ENCODE measurements at places on chromosomes 2 and 18.
A peak's percentile ranks its signal among the peaks of the same experiment; 100 is the strongest.

GRCh38 chr2:233003658-233004555 lies 9.1 kb downstream of the NGEF start:
- DNase-seq: no peak

- DNase-seq: no peak
These were observed 207.6 kb downstream of the ANAPC1 start for GRCh38 chr2:111676291-111676822.

- DNase-seq: no peak
These were observed 21.8 kb downstream of the NDUFB3 start for GRCh38 chr2:201093573-201093972.

GRCh38 chr2:40115894-40116293 lies 336.0 kb downstream of the SLC8A1 start:
- DNase-seq: no peak

GRCh38 chr2:79446313-79446712 lies 66.5 kb upstream of the CTNNA2 start:
- DNase-seq: no peak

- DNase-seq: no peak
These were observed 153.3 kb downstream of the EML6 start for GRCh38 chr2:54876764-54877163.

GRCh38 chr2:98605076-98605475 lies 3.2 kb downstream of the COA5 start:
- DNase-seq: no peak

DNA sequence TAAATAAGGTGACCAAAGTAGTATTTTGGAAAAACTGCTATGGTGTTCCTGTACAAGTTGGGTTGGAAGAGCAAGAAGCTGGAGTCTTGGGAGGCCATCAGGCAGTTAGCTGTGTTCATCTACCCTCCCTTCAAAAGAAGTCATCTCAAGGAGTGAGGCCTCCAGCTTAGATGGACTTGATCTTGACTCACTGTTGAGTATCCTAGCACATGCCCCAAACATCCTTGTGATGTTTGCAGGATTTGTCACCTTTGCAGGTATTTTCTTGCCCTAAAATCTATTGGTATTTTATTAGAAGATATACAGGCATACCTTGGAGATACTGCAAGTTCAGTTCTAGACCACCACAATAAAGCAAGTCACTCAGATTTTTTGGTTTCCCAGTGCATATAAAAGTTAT lies 30.2 kb downstream of the RNMT start:
- no peak for DNase-seq

DNA sequence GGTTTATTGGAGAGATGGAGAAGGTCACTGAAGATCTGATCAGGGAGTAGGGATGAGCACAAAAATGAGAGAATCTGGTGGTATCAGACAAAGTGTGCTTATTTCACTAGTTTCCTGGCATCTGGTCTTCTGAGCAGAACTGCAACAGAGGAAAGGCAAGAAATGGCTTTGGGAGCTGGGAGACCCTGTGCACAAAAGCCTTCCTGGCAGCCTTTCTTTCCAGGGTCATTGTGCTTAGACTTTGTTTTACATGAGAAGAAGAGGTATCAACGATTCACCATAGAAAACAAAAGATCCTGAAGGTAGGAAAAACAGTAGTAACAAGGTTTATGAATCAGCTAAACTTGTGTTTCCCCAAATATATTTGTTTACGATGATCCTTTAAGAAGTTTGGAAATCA lies 162.9 kb downstream of the CNTNAP5 start:
- no peak for DNase-seq

DNA sequence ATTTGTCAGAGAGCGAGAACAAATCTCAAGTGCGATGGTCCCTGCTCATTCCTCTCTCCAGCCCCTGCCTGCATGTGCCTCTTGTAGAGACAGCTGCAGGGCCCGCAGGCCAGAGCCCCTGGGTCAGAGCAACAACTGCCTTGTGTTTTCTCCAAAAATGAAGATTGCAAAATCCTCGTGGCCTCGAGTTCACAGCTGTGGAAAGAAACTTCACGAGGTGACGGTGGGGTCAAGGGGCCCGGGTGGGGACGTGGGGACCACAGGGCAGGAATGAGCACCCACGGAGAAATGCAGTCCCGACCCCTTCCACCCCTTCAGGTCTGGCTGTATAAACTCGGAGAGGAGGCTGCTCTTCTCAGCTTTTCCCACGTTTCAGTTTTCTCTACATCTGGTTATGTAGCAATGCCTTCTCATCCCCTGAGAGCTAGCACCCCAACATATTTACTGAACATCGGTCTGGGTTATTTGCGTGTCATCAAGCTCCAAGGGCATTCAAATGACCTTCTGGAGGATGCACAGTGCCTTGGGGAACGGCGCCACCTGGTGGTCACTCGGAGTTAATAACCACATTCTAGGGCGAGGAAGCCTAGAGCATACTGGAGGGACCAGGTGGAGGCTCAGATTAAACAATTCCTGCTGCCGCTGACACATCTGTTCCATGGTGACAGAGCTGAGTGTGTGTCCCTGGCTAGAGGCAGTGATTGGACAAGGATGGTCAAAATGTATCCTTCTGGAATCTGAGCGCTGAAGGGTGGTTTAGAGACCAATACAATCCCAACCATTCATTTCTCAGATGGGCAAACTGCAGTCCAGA lies 91.4 kb upstream of the CYRIA start:
- DNase-seq: peak; percentile 43

DNA sequence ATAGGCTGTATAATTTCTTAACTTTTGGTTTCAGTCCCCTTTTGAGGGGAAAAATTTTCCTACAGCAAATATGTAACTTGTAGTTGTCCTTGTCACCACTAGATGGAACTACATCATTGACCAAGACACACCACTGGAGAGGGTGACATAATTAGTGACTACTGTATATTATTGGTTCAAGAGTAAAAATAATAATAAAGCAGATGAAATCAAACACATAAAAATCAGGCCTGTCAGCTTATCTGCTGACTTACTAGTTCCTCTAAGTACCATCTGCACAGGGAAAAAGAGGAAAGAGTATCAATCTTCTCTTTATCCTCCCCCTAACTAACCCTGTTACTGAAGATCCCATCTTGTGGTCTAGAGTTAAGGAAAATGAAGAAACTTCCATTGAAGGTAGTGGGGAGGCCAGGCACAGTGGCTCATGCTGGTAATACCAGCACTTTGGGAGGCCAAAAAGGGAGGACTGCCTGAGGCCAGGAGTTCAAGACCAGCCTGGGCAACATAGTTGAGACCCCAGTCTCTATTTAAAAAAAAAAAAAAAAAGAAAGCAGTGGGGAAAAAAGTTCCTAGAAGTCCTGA lies 29.6 kb upstream of the ENOSF1 start:
- peak; percentile 53 for DNase-seq

DNA sequence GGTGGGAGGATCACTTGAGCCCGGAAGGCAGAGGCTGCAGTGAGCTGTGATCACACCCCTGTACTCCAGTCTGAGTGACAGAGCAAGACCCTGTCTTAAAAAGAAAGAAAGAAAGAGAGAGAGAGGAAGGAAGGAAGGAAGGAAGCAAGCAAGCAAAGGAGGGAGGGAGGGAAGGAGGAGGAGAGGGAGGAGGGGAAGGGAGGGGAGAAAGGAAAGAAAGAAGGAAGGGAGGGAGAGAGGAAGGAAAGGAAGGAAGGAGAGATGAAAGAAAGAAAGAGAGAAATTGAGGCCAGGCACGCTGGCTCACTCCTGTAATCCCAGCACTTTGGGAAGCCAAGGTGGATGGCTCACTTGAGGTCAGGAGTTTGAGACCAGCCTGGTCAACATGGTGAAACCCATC lies 2.3 kb upstream of the NCKAP1 start:
- DNase-seq: no peak

GRCh38 chr2:122670897-122671296 lies 915.4 kb downstream of the TSN start:
- no peak for DNase-seq

- no peak for DNase-seq
These were observed 672.8 kb upstream of the ID2 start for GRCh38 chr2:8009010-8009597.

DNA sequence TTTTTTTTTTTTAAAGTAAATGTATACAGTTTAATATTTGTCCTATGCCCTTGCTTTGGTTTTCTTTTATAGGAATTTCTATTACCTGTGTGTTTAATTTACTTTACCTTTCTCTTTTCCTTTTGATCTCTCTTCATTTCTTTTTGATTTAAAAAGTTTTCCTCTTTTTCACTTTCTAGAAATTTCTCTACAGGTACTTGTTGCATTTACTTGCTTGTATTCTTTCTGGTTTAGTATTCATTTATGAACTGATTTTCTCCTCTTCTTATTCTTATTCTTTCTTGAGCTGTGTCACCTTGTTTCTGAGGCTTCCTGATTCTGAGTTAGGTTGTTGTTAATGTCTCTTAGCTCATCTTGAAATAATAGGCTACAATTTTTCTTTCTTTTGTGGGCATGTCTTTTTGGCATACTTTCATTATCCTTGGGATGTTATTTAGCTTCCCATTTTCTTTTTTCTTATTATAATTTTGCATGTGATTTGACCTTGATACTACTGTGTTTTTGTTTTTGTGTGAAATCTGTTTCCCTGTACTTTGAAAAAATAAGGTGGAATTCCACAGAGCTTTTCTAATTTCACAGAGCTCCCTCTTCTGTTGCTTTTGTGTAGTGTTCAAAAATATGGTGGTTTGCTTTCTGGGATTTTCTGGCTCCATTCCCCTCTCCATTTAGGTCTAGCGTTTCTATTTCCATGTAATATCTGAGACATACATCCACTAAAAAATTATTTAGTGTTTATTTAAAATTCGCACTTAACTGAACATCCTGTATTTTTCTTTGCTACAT lies 25.5 kb upstream of the ALMS1 start:
- DNase-seq: no peak

GRCh38 chr2:99862566-99862965 lies 279.8 kb downstream of the AFF3 start:
- no peak for DNase-seq

- no peak for DNase-seq
These were observed 705.1 kb upstream of the GCFC2 start for GRCh38 chr2:76415821-76416220.

GRCh38 chr2:16727256-16727655 lies 61.6 kb upstream of the CYRIA start:
- DNase-seq: no peak

DNA sequence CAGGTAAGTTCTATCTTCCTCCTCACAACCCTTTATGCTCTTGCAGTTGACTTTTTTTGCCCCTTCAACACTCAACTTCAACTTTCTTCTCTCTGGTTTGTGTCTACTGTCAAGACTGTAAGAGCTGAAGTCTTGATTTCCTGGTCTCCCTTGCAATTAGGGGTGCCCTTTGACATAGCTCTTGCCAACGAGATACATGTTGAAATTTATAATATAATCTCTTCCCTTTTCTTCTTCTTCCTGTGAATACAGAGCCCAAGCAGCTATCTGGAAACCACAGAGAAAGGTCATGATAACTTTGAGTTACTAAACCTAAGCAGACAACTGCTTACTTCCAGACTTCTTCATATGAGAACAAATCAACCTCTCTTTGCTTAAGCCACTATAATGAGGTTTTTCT lies 163.5 kb downstream of the MC4R start:
- no peak for DNase-seq

DNA sequence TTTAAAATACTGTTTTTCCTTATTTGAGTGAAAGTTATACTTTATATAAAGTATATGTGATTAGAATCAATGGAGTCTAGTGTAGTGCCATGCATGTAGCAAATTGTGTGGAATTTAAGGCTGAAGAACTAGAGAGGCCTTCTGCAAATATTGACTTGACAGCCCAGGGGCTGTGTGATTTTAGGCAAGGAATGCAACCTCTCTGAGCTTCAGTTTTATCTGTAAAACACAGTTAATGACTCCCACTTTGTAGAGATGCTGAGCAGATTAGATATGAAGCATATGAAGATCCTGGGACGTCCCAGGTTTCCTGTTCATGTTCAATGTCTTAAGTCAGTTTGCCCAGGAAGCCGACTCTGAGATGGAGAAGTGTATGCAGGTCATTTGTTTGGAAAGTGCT lies 83.4 kb upstream of the LTBP1 start:
- no peak for DNase-seq

GRCh38 chr2:2328848-2329247 lies 2.2 kb downstream of the MYT1L start:
- no peak for DNase-seq

DNA sequence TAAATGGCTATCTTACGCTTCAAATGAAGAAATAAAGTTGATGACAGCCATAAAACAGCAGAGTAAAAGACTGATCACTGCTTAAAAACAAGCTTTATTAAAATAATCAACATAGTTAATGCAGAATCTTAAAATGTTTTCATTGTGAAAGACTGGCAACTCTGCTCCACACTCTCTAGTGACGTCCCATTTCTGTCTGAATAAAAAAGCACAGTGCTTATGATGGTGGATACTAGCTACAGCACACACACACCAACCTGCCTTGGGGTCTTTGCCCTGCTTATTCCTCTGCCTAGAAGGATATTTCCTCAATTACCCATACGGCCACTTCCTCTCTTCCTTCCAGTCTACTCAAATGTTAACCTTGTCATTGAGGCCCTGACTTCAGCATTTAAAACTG lies 19.1 kb downstream of the C1D start:
- no peak for DNase-seq

- DNase-seq: no peak
These were observed 63.5 kb downstream of the TXNL1 start for GRCh38 chr18:56574861-56575260.

- DNase-seq: no peak
These were observed 9.5 kb downstream of the CAPN14 start for GRCh38 chr2:31207790-31208189.

DNA sequence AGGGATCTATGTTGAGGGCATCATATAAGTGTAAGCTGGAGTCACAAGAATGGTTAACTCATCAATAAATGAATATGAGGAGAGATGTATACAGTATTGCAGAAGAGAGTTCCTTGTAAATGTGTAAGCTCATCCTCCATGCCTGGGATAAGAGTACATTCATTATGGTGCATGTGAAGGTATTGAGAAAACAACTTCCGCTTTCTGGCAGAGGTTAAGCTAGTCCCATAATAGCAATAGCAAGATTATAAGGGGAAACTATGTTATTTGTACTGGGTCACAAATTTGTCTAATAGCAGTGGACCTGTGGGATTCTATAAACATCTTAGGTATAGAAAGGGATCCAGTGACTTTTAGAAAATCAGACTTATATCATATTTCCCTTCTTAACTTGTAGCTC lies 44.1 kb downstream of the SCN2A start:
- no peak for DNase-seq

DNA sequence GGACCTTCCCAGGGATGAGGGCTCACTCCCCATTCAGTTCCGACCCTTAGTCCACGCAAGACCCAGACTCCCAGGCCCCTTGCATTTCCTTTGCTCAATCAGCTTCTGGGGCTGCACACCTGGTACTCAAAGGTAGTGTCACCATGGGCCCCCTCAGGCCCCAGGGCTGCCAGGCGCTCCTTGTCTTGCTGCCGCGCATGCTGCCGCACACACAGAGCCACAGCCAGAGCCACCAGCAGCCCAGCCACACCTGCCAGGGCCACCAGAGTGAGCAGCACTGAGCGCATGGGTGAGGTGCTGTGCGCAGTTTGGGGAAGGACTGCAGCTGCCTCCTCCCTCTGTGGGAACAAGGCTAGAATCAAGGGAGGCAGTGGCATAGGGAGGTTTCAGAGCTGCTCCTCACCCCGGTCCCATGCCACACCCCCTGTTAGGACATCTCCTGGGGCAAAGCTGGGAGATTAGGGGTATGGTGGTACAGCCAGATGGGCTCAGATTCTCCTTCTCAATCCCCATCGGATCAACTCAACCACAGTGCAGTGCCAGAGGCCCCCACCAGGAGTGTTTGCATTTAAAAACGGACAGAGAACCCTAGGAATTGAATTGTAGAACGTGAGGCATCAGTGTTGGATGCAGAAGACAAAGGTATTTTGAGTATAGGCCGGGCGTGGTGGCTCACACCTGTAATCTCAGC lies 11.3 kb downstream of the PTPRN start:
- no peak for DNase-seq

GRCh38 chr18:47403317-47403716 lies 151.9 kb upstream of the SKOR2 start:
- no peak for DNase-seq

All from CD4-positive, alpha-beta T cell treated with Interleukin-15 for 4 hours (primary cell).